Neural progenitor cell (in vitro differentiated cells): ENCODE measurements at places on chromosomes 4 and X.

DNA sequence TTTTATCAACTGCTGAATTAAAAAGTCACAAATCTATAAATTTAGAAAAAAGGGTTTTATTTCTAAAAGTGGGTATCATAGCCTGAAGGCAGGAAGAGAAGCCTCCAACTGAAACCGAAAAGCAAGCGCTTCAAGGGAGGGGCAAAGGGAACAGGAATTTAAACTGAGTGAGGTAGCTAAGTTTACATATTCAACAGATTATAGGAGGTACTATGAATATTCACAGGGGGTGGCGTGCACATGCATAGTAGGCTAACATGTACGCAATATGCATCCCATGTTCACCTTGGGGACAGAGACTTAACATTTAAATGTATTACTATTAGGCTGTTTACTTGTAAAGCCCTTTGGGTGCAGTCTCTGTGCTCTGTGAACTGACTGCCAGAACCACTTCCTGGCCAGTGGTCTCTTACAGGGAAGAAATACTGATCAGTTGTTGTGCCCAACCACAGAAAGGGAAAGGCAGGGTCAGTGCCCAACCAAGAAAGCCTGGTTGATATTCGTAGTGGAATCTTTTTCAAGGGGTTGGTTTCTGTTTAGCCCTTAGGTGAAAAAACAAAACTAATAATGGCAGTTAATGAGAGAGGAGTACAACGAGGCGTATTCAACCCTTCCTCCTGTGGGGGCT is 168.7 kb upstream of the GALNTL6 start:
- DNase-seq: no peak

DNA sequence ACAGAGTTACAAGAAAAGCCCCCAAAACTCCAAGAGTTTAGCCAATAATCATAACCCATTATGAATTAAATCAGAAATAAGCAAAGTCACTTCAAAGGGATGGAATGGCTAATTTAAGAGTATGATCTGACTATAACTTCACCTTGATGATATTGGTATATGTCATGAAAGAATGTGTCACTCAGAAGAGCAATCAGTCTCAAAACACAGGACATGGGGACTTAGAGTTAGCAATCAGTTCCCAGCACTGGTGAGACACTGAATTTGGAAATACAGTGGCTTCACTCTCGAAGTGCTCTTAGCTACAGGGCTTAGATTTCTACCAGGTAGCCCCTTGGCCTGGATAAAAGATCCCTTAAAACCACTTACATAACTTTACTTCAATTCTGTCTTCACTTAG is 65.7 kb upstream of the EXOC1L start:
- DNase-seq: no peak

DNA sequence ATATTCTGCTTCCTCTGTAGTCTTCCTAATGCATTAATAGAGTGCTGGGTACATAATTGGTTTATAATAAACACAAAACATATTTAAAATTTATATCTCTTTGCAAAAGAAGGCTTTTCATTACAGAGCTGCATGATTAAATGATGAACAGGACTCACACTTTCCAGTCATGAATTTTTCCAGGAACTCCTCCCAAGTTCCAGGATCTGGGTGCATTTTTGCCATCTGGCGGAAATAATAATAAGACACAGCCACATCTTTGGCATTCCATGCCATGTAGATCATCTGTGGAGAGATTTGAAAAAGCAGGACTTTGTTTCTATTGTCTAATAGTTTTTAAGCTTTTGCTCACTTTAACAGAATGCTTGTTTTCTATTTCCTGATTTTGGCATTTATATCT is 40.2 kb upstream of the SULT1B1 start:
- DNase-seq: no peak

DNA sequence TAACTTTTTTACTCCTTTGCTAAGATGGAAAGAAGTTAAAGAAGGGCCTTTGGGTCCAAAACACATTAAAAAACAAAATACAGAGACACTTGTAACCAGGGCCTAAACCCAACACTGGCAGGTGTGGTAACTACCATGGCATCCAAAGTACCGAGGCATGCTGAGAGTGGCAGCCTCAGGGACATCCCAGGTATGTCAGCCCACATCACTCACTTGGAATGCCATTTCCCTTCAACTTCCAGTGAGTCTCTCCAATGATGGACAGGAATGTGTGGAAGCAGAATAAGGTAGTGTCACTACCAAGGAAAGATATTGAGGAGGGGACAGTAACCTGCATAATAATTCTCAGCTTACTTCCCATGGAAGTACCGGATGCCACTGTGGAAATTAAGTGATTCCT is 79.5 kb upstream of the SCOC start:
- no peak for DNase-seq

- DNase-seq: peak; percentile 58
These were observed 2.3 kb upstream of the UBA1 start for GRCh38 chrX:47191331-47191730.

- no peak for DNase-seq
These were observed 58.5 kb downstream of the HAUS3 start for GRCh38 chr4:2183394-2183793.

- DNase-seq: no peak
These were observed 687.0 kb downstream of the DMD start for GRCh38 chrX:32524385-32524784.

DNA sequence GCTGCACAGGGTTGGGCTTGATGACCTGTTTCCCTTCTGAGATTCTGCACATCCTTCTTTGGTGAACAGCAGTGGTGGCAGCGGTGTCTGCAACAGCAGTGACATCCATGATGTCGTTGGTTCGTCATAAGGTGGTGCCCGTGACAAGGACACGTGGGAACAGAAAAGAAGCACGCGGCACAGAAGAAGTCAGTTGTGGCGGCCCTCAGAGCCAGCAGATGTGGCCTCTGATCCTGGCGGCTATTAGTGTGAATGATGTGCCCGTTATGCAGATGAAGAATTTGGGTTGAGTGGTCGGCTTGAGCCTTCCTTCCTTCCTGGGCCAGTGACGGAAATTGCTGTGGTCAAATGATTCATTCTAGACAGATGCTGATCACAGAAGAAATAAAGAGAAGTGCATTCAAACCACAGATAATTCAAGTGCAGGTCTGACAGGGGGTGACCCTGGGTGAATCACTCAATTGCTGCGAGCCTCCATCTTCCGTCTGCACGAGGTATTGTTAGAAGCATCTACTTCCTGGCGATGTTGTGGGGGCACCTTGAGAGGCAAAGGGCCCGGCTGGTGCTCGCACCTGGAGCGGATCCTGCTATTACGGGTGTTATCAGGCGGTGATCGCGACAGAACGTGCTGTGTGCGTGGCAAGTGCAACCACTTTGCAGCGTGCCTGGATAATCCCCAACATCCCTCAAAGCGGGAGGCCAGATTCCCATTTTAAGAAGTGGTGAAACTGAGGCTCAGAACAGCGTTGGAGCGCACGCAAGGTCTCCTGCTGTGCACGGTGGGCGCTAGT is 215.2 kb upstream of the PSAPL1 start:
- DNase-seq: no peak

GRCh38 chr4:121397941-121398601 is 17.3 kb upstream of the QRFPR start:
- DNase-seq: no peak

- DNase-seq: no peak
These were observed 285.5 kb upstream of the ANKRD50 start for GRCh38 chr4:124997991-124998390.

DNA sequence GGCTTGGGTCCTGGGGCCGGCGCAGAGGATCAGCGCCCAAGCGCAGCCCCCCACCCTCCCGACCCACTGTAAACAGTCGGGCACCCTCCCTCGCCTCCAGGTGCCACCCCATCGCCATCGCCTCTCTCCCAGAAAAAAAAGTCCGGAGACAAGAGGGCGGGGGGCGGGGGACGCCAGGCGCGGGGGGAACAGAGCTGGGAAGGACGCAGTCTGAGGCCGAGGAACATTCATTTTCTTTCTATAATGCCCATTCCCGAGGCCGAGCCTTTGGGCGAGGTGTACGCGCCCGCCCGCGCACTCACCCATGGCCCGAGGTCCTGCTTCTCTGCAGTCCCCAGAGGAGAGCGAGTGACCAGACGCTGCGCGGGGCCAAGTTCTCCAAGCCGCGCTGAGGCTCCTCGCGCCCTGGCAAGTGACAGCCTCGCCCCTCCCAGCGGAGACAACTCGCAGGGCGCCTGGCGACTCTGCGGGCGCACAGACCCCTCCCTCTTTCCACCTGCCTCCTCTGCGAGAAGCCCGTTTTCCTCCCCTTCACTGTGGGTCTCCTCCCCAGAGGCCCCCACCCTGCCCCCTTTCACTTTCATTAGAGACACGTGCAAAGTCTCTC is 63.5 kb upstream of the WDR17 start:
- peak; percentile 73 for DNase-seq

GRCh38 chrX:109184506-109185139 is 297.3 kb downstream of the GUCY2F start:
- DNase-seq: no peak

DNA sequence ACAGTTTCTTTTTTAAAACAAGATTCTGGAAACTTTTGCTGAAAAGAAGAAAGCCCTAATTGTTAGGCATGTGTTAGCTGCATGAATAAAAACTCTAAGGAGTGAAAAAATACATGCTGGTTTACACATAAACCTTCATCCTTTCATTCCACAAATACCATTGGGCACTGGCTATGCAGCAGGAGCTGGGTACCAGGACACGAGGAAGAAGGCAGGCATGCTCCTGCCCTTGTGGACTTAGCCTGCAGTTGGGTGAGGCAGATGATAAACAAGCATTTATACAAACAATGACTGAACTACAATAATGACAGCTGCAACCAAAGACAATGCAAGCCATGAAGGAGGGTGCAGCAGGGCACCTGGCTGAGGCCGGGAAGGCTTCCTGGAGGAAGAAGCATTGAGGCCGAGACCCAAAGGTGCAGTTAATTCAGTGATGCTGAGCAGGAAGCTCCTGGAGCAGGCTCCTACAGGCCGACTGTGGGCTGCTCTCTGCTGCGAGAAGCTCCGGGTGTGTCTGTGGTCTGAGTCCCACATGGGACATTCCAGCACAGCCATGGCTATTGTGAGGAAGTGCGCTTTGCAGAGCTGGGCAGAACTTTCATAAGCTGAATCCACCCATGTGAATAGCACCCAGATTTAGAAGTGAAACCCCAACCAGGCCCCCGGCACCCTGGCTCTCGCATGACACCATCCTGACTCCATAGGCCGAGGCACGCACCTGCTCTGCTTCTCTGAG is 44.0 kb upstream of the MXD4 start:
- DNase-seq: no peak

DNA sequence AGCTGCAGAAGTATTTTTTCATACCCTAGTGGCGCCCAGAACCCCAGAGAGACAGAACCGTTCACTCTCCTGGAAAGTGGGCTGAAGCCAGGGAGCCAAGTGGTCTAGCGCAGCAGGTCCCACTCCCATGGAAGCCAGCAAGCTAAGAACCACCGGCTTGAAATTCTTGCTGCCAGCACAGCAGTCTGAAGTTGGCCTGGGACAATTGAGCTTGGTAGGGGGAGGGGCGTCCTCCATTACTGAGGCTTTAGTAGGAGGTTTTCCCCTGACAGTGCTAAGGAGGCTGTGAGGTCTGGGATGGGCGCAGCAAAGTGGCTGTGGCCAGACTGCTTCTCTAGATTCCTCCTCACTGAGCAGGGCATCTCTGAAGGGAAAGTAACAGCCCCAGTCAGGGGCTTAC is 84.5 kb upstream of the ATXN3L start:
- peak; percentile 53 for DNase-seq

GRCh38 chr4:26647523-26648224 is 63.8 kb downstream of the TBC1D19 start:
- no peak for DNase-seq

- no peak for DNase-seq
These were observed 76.5 kb downstream of the CENPC start for GRCh38 chr4:67468830-67469229.

DNA sequence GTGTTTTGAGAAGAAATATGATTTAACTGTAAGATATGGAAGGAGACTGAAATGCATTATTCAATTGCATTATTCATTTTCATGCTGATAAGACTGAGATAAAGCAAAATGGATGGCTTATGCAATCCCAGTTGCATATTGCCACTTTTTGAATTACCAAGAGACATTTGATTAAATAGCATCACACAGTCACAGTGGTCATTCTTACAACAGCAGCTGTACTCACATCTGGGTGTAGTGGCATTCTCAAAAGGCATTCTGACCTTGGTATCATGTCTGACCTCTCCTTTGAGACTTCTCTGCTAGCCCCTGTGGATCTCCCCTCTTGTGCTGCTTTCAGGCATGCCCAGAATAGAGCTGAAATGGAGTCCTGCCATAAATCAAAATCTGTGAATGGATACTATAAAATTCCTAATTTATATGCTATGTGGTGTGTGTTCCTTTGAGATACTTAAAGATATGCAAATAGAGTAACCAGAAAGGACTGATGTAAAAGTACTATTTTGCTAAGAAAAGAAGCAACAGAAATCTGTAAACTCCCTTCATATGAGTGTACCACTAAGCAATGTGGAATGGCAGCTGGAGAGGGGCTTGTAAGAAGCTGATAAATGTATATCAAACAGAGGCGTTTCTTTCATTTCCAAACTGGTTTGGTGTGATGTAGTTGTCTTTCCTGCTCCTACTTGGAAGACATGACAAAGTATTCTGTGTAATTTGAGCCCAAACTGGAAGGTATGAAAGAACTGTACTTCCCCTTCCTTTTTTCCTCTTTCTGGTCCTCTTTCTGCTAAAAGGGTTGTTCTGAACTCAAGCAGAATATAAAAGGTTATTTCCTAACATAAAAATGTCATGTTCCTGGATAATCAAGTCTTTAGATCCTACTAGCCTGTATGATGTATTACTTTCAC is 25.4 kb upstream of the METAP1 start:
- no peak for DNase-seq

- DNase-seq: no peak
These were observed 56.9 kb upstream of the PRPS1 start for GRCh38 chrX:107571296-107571998.

- DNase-seq: peak; percentile 10
These were observed 32.4 kb downstream of the PRDX4 start for GRCh38 chrX:23699636-23700194.

DNA sequence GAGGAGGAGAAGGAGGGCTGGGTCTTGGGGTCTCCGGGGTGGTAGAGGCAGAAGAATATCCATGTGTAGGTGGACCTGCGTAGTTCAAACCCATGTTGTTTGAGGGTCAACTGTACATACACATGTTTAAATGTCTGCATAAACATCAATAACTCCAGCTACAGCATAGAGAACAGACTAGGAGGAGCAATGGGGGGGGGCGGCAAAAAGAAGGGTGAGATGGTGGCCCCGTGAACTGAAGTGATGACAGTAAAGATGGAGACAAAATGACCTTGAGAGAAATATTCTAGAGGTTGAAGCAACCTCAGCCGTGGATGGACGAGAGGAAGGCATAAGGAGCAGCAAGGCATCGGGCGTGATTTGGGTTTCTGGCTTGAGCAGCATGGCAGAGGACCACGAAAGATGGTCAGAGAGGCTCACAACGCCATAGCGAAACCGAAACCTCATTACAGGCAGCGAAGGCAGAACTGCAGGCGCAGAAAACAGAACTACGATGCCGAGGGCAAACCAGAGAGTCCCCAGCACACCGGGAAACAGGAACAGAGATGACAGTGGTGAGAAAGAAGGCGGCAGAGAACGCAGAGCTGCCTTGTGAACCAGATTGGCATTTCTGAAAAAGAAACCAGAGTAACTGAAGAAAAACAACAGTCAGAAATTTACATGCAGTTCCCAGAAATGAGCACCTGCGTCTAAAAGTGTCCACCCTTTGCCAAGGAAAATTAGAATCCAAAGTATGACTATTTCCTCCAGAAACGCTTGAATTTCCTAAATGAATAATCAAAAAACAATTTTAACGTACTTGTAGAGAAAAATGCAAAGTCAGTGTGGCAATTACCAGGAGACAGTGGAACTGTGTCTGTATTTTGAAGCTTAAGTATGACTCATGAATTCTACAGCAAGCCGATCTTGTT is 50.3 kb upstream of the ENPP6 start:
- no peak for DNase-seq
